ENCODE measurements at places on chromosomes 2 and 18. TPM values are rescaled to one million over a fixed set of nuclear protein-coding genes. Genes with fewer than 3 reads are reported as not detected.

DNA sequence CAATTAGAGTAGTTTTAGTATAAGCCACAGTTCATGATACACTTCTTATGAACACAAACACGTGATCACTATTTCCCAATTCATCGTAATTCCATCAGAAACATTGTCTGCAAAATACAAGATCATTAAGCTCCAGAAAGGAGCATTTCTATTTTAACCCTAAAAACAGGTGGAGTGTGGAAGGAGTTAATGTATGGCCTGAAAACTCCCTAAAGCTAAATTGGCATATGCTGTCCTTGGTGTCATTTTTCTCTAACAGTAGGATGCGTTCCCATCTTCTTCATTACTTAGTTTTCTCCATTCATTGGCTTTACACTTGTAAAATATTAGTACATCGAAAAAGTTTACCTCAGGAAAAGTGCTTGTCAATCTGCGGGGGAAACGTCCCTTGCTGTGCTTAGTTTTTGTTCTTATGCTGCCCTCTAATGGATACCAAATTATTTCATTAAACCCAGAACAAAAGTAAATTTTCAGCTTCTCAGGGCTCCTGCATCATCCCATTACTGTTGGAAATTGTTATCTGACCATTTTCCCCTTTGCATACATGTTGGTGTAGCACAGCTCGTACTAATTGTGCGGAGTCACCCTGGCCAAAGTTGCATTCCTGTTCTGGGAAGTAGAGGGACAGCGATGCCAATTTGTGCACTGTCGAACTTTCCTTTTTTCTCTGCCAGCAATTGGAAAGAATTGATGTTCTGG, 153.4 kb downstream of the GPD2 start:
- no peaks in the 10 kb centered on the region for H3K27me3 ChIP-seq
- H3K4me3 ChIP-seq = no peak overlapping the region
- H3K36me3 ChIP-seq = no peaks in the 10 kb centered on the region
- H3K27ac ChIP-seq = no peak overlapping the region
- DNase-seq = no peak

GRCh38 chr2:132414081-132414480, 2.5 kb upstream of the GPR39 start:
- H3K4me3 ChIP-seq = no peak overlapping the region
- H3K4me1 ChIP-seq = no peaks in the 10 kb centered on the region
- DNase-seq = no peak
- no peaks in the 10 kb centered on the region for H3K27me3 ChIP-seq
- H3K36me3 ChIP-seq = no peaks in the 10 kb centered on the region
- H3K27ac ChIP-seq = no peak overlapping the region

GRCh38 chr2:196128749-196129148, 42.6 kb downstream of the STK17B start:
- no peak overlapping the region for H3K27ac ChIP-seq
- no peak overlapping the region for H3K4me3 ChIP-seq
- no peaks in the 10 kb centered on the region for H3K36me3 ChIP-seq
- no peak for DNase-seq

G6PC2 gene
- total RNA-seq = not detected

DNA sequence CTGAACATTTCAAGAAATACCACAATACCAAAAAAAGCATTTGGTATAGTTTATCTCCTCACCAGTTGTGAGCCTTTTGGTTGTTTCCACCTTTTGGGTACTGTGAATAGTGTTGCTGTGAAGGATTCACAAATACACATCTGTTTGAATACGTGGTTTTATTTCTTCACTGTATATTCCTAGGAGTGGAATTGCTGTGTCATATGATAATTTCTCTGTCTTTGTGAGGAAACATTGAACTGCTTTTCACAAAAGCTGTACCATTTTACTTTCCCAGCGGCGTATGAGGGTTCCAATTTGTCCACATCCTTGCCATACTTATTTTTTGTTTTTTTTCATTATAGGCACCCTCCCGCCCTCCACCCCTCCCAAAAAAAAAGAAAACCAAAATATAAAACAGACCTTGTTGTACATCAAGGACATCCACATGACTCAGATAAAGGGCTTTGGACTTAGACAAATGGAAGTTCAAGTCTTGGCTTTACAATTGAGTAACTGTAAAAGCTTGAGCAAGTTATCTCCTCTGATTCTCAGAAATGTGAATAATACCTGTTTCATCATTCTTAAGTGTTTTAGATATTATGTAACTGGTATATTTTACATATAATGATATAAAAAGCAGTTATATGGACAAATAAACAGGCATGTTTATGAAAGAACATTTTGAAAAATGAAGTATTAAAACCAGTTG, 19.0 kb downstream of the UBE2E3 start:
- no peak for DNase-seq
- H3K27me3 ChIP-seq = no peaks in the 10 kb centered on the region
- no peaks in the 10 kb centered on the region for H3K4me1 ChIP-seq
- no peak overlapping the region for H3K4me3 ChIP-seq

DNA sequence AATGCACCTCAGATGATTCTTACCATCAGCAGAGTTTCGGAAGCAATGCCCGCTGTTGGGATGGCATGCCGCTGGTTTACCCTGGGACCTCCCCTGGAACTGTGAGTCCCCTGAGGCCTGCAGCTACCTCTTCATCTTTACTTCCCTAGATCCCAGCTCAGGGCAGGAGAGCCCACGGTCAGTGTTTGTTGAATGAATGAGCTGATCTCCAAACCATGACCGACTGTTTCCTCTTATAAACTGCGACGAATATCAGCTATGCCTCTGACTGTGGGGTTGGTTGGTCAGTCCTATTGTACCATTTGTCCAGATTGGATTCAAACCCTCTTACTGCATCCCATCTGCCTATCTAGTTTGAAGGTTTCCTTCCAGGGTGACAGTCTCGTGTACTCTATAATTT, 64.4 kb downstream of the DDX1 start:
- no peak overlapping the region for H3K27ac ChIP-seq
- no peak overlapping the region for H3K4me3 ChIP-seq
- no peaks in the 10 kb centered on the region for H3K27me3 ChIP-seq
- H3K36me3 ChIP-seq = no peaks in the 10 kb centered on the region
- no peaks in the 10 kb centered on the region for H3K4me1 ChIP-seq

DNA sequence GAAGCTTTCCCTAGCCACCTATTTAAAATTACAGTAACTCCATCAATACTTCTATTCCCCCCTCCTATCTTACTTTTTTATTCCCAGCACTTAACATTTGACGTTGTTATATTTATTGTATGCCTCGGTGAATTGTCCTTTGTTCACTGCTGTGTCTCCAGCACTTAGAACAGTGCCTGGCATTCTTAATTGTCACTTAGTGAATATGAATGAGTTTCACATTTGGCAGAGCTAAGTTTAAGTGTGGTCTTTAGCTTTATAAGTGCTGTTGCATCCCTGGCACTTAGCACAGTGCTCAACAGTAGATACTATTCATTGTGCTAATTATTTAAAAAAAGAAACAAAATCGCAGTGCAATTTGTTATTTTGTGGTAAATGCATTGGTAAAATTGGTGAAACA, 1.7 kb downstream of the RMP24 start:
- no peak overlapping the region for H3K27ac ChIP-seq
- H3K4me1 ChIP-seq = no peaks in the 10 kb centered on the region
- DNase-seq = no peak
- H3K36me3 ChIP-seq = peaks cover 9% of the 10 kb centered on the region

OTOS gene
- total RNA-seq = not detected

DNA sequence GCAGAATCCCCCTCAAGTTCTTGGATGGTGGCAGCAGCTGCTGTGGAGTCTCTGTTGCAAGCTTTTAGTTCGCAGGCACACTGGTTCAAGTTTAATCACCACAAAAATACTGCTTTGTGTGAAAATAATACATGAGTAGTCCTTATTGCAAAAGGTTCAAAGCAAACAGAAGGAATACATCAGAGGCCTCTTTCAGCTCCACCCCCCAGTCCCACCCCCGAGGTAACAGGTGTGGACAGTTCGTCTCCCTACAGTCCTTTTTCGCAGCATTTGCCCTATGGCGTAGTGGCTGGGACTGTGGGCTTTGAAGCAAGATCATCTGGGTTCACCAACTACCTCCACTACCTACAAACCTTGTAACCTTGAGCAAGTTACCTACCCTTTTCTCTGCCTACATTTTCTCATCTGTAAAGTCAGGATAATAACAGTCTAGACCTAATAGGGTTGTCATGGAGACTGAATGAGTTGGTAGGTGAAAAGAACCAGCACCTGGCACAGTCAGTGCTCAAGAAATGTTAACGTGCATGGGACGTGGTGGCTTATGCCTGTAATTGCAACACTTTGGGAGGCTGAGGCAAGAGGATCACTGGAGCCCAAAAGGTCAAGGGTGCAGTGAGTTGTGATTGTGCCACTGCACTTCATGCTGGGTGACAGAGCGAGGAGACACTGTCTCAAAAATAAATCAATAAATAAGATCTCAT, 61.7 kb downstream of the TCF7L1 start:
- H3K27ac ChIP-seq = no peak overlapping the region
- no peak for DNase-seq
- no peaks in the 10 kb centered on the region for H3K36me3 ChIP-seq
- H3K27me3 ChIP-seq = no peaks in the 10 kb centered on the region

ACVR1C gene
- 1.6 TPM for total RNA-seq

DNA sequence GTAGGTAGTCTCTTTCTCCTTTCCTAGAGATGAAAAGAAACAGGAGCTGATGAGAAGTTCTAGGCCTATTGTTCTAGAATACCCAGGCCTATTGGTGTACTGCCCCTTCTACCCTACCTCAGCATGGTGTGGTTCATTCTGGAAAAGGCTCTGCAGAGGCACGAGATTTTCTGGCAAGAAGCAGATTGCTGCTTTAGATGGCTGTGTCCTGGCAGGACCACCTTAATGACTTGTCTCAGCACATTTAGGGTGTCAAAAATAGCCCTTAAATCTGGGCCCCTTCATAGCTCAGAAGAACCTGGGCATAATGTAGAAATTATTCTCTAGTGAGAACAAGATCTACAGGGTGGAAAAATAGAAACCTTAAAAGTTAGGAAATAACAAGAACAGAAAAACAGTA, 87.9 kb downstream of the BCL2L11 start:
- H3K27me3 ChIP-seq = no peaks in the 10 kb centered on the region
- no peak overlapping the region for H3K27ac ChIP-seq
- no peak for DNase-seq
- no peak overlapping the region for H3K4me3 ChIP-seq
- no peaks in the 10 kb centered on the region for H3K36me3 ChIP-seq
- no peaks in the 10 kb centered on the region for H3K4me1 ChIP-seq

CFAP53 gene
- 0.14 TPM for total RNA-seq

- no peak overlapping the region for H3K27ac ChIP-seq
- no peaks in the 10 kb centered on the region for H3K36me3 ChIP-seq
- no peaks in the 10 kb centered on the region for H3K27me3 ChIP-seq
- no peaks in the 10 kb centered on the region for H3K4me1 ChIP-seq
- H3K4me3 ChIP-seq = no peak overlapping the region
Measured at GRCh38 chr2:227908266-227909054, 37.0 kb downstream of the DAW1 start.

DNA sequence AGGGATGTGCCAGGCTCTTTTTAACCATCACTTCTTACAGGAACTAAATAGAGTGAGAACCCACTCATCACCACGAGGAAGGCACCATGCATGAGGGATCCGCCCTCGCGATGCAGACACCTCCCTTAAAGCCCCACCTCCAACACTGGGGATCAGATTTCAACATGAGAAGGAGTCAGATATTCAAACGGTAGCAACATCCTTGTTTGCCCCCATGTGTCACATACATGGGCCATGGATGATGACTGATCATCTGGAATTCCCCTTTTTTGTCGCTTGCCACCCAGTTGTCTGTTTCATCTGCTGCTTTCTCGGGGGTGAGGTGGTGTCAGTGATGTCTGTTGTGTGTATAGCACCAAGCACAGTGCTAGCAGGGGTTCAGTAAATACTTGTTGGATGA, 57.9 kb downstream of the NCK2 start:
- DNase-seq = no peak
- no peak overlapping the region for H3K27ac ChIP-seq
- H3K36me3 ChIP-seq = no peaks in the 10 kb centered on the region
- H3K27me3 ChIP-seq = no peaks in the 10 kb centered on the region
- H3K4me1 ChIP-seq = no peaks in the 10 kb centered on the region
- no peak overlapping the region for H3K4me3 ChIP-seq

- H3K4me1 ChIP-seq = peaks cover 13% of the 10 kb centered on the region
- peak overlapping the region; percentile 98 for H3K27ac ChIP-seq
- H3K36me3 ChIP-seq = no peaks in the 10 kb centered on the region
- no peaks in the 10 kb centered on the region for H3K27me3 ChIP-seq
Measured at GRCh38 chr2:64655873-64656272, 2.2 kb upstream of the SERTAD2 start.

TRIM43 gene
- total RNA-seq = not detected

DNA sequence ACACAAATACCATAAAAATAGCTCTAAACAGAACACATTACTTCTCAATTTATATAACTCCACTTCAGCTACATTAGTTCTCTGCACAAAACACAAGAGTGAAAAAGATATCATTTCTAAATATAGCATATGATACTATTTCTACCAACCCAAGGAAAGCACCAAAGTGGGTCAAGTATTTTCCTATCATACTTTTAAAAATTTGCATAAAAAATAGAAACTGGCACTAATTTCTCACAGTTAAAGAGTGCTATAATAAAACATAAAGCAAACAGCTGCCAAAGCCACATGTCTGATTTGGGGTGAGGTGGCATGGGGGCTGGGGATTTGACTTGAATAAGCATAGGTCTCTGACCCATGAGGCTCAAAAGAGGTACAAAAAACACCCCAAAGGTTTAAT, 61.5 kb downstream of the BARD1 start:
- H3K27me3 ChIP-seq = no peaks in the 10 kb centered on the region
- no peak overlapping the region for H3K4me3 ChIP-seq
- no peaks in the 10 kb centered on the region for H3K4me1 ChIP-seq
- DNase-seq = no peak
- no peak overlapping the region for H3K27ac ChIP-seq

DNA sequence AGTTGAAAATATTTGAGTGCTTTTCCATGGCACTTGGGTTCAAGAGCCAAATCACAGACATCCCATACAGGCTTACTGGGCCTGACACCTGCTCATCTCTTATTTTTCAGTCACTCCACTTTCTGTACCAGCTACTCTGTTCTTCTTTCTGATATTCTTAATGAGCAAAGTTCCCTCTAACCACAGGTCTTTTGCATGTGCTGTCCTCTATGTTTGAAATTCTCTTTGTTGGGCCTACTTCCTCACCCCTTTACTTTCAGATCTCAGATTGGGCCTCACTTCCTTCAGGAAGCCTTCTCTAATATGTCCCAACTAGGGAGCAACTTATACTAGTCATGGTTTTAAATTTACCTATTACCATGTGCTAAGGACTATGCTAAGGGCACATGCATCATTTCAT, 81.8 kb upstream of the RBMS1 start:
- no peak overlapping the region for H3K27ac ChIP-seq
- no peaks in the 10 kb centered on the region for H3K4me1 ChIP-seq
- H3K4me3 ChIP-seq = no peak overlapping the region
- no peaks in the 10 kb centered on the region for H3K27me3 ChIP-seq
- H3K36me3 ChIP-seq = no peaks in the 10 kb centered on the region
- no peak for DNase-seq

LRATD1 gene
- 3.8 TPM for total RNA-seq
